Mesothelial cell of epicardium (in vitro differentiated cells): ENCODE measurements at places on chromosomes 2 and 18.

- no peak overlapping the region for H3K4me3 ChIP-seq
- no peaks in the 10 kb centered on the region for H3K4me1 ChIP-seq
- no peak overlapping the region for H3K27ac ChIP-seq
- no peaks in the 10 kb centered on the region for H3K36me3 ChIP-seq
- H3K27me3 ChIP-seq = peaks cover 2% of the 10 kb centered on the region
- no peak for DNase-seq
Measured at GRCh38 chr2:229235131-229235914, 35.8 kb downstream of the PID1 start.

GRCh38 chr2:85873679-85874078, 15.1 kb downstream of the ST3GAL5 start:
- H3K4me3 ChIP-seq = no peak overlapping the region
- DNase-seq = no peak
- no peak overlapping the region for H3K27ac ChIP-seq
- peaks cover 2% of the 10 kb centered on the region for H3K36me3 ChIP-seq
- peaks cover 19% of the 10 kb centered on the region for H3K4me1 ChIP-seq

GRCh38 chr18:35343488-35343935, 708 bp downstream of the ZNF24 start:
- peak overlapping the region; percentile 97 for H3K4me3 ChIP-seq
- no peak for DNase-seq
- H3K36me3 ChIP-seq = peaks cover 9% of the 10 kb centered on the region
- H3K4me1 ChIP-seq = peaks cover 25% of the 10 kb centered on the region
- H3K27ac ChIP-seq = peak overlapping the region; percentile 95

- peaks cover 12% of the 10 kb centered on the region for H3K27me3 ChIP-seq
- H3K4me3 ChIP-seq = no peak overlapping the region
- no peaks in the 10 kb centered on the region for H3K36me3 ChIP-seq
Measured at GRCh38 chr2:133953524-133953923, 300.3 kb upstream of the MGAT5 start.

DNA sequence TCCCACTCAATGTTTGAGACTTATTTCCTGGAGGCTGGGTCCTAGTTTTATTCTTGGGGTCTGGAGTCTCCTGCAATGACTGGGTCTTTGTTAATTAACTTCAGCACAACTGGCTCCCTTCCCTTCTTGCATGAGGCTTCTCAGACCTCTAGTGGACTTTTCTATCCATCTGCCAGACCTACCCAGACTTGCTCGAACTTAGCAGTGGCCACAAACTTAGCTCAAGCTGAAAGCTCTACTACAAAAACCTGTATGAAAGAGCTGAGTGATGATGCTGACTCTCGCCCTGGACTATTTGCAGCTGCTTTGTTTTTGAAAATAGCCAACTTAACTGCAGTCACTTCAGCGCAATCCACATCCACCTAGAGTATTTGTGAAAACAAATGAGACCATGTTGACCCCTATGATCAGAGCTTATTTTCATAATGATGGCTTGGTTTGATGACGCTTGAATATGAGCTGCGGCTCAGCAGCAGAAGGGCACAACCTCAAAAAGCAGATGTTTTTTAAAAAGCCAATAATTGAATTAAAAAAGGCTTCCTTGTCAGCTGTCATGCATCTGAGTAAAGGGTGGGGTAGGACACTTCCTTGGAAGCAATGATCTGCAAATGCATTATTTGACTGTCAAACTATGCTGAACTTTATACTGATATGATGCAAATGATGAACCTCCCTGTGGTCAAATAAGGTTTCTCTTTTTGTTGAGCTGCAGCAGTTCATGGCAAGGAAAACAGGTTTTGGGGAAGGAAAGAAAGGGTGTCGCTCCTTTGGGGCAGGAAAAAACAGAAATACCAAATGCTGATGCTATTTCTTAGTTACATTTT, 10.6 kb upstream of the ANXA4 start:
- H3K4me3 ChIP-seq = no peak overlapping the region
- H3K4me1 ChIP-seq = no peaks in the 10 kb centered on the region
- H3K36me3 ChIP-seq = no peaks in the 10 kb centered on the region

GRCh38 chr2:132667706-132668105, 2.3 kb downstream of the LYPD1 start:
- H3K36me3 ChIP-seq = peaks cover 1% of the 10 kb centered on the region
- no peak overlapping the region for H3K27ac ChIP-seq
- H3K4me1 ChIP-seq = peaks cover 32% of the 10 kb centered on the region
- H3K27me3 ChIP-seq = peaks cover 74% of the 10 kb centered on the region
- no peak for DNase-seq

- H3K36me3 ChIP-seq = no peaks in the 10 kb centered on the region
- DNase-seq = no peak
- peaks cover 33% of the 10 kb centered on the region for H3K27me3 ChIP-seq
- no peak overlapping the region for H3K4me3 ChIP-seq
Measured at GRCh38 chr2:19669559-19669958, 232.2 kb downstream of the TTC32 start.

- peaks cover 32% of the 10 kb centered on the region for H3K36me3 ChIP-seq
- no peaks in the 10 kb centered on the region for H3K27me3 ChIP-seq
- no peak overlapping the region for H3K4me3 ChIP-seq
- H3K27ac ChIP-seq = peak overlapping the region; percentile 72
- peaks cover 15% of the 10 kb centered on the region for H3K4me1 ChIP-seq
Measured at GRCh38 chr2:241228081-241228859, 39.8 kb downstream of the ANO7 start.

GRCh38 chr2:14256890-14257289, 375.6 kb upstream of the LRATD1 start:
- H3K27ac ChIP-seq = no peak overlapping the region
- no peaks in the 10 kb centered on the region for H3K4me1 ChIP-seq
- no peaks in the 10 kb centered on the region for H3K27me3 ChIP-seq
- H3K4me3 ChIP-seq = no peak overlapping the region
- H3K36me3 ChIP-seq = no peaks in the 10 kb centered on the region

DNA sequence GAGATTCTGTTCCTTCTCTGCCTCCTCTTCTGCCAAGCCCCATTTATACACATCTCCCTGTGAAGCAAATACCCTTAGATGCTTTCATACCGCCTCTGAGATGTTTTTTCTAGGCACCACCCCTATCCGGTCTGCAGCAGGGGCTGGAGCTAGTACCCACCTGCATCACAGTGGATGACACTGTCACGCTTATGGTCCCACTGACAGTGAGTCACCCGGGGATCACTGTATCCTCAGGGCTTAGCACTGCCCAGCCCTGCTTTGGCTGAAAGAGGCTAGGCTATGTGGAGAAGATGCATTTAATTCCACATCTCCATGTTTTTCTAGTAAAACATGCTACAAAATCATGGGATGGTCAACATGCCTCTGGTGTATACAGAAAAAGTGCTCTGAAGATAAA, 9.9 kb downstream of the FABP1 start:
- H3K4me3 ChIP-seq = no peak overlapping the region
- peaks cover 45% of the 10 kb centered on the region for H3K27me3 ChIP-seq
- no peak overlapping the region for H3K27ac ChIP-seq
- DNase-seq = no peak
- H3K36me3 ChIP-seq = no peaks in the 10 kb centered on the region

- no peak for DNase-seq
- no peaks in the 10 kb centered on the region for H3K36me3 ChIP-seq
- H3K27me3 ChIP-seq = no peaks in the 10 kb centered on the region
Measured at GRCh38 chr18:33839452-33840211, 261.6 kb downstream of the ASXL3 start.

GRCh38 chr2:197033222-197033621, 106.7 kb upstream of the PGAP1 start:
- H3K36me3 ChIP-seq = no peaks in the 10 kb centered on the region
- no peak overlapping the region for H3K4me3 ChIP-seq
- peaks cover 2% of the 10 kb centered on the region for H3K4me1 ChIP-seq
- no peaks in the 10 kb centered on the region for H3K27me3 ChIP-seq

- no peak for DNase-seq
- H3K27me3 ChIP-seq = no peaks in the 10 kb centered on the region
- H3K4me3 ChIP-seq = no peak overlapping the region
- H3K4me1 ChIP-seq = peaks cover 40% of the 10 kb centered on the region
- peaks cover 5% of the 10 kb centered on the region for H3K36me3 ChIP-seq
- peak overlapping the region; percentile 88 for H3K27ac ChIP-seq
Measured at GRCh38 chr18:48898521-48898920, 52.2 kb downstream of the SMAD7 start.

DNA sequence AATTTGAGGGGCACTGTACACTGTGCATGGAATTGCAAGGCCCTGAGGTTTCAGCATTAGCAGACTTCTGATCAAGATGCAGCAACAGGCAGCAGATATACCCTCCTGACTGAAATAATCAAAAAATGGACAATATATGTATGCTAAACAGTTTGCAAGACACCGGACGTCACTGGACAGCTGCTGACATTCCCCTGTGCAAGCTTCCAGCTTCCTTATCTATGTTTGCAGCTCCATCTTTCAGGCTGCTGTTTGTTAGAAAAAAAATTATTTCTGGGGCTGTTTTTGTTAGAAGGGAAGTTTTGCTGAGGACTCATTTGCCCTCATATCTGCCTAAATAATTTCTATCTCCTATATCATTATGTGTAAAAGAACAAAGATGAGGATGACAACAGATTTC, 179.5 kb upstream of the BCL2L11 start:
- no peaks in the 10 kb centered on the region for H3K36me3 ChIP-seq
- H3K27ac ChIP-seq = no peak overlapping the region
- peaks cover 9% of the 10 kb centered on the region for H3K4me1 ChIP-seq
- no peaks in the 10 kb centered on the region for H3K27me3 ChIP-seq
- DNase-seq = no peak

GRCh38 chr18:28459587-28459986, 282.7 kb upstream of the CDH2 start:
- DNase-seq = no peak
- no peaks in the 10 kb centered on the region for H3K4me1 ChIP-seq
- no peak overlapping the region for H3K27ac ChIP-seq
- H3K27me3 ChIP-seq = no peaks in the 10 kb centered on the region
- H3K4me3 ChIP-seq = no peak overlapping the region

GRCh38 chr2:185187421-185187820, 551.2 kb upstream of the FSIP2 start:
- no peaks in the 10 kb centered on the region for H3K4me1 ChIP-seq
- no peaks in the 10 kb centered on the region for H3K27me3 ChIP-seq
- H3K36me3 ChIP-seq = no peaks in the 10 kb centered on the region
- no peak overlapping the region for H3K27ac ChIP-seq
- DNase-seq = no peak
- H3K4me3 ChIP-seq = no peak overlapping the region

DNA sequence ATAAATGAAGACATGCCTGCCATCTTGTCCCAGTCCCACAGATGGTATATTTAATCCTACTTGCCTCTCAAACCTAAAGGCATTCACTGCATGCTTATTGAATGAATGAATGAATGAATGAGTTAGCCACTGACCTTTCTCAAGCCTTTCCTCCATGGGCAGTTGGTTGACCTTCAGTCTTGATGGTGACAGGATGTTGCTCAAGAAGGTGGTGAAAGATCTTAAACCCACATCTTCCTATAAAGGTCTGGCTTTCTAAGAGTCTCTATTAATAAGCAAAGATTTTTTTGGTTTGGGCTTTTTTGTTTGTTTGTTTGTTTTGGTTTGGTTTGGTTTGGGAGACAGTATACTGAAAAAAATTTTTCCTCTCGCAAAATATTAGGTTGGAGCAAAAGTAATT, 41.7 kb downstream of the KIAA2012 start:
- no peak overlapping the region for H3K27ac ChIP-seq
- no peaks in the 10 kb centered on the region for H3K27me3 ChIP-seq
- no peak overlapping the region for H3K4me3 ChIP-seq
- no peaks in the 10 kb centered on the region for H3K36me3 ChIP-seq
- peaks cover 23% of the 10 kb centered on the region for H3K4me1 ChIP-seq

DNA sequence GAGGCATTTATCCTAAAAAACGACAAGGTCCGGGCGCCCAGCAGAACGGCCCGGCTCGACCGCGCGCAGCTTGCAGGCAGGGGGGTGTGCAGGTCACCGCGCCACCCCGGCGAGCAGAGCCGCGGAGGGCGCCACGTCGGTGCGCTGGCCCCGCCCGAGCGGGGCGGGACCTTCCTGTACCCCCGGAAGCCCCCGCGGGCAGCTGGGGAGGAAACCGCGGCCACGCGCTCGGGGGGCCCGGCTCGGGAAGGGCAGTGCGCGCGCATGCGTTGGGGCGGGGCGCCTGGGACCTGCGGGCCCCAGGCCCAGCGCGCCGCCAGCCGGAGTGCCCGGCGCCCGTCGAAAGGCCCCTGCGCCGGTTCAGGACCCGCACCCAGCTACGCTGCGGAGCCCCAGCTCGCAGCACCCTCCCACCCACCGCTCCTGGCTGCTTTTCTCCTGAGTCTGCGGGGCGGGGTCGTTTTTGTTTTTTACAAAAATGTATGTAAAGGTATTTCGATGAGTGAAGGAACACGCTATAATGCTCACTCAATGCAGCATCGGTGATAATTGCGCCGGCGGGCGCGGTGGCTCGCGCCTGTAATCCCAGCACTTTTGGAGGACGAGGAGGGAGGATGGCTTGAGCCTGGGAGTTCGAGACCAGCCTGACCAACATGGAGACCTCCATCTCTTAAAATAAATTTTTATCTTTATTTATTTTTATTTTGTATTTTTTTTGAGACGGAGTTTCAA, 47.7 kb upstream of the POMC start:
- no peaks in the 10 kb centered on the region for H3K36me3 ChIP-seq
- H3K4me3 ChIP-seq = peak overlapping the region; percentile 70
- DNase-seq = peak; percentile 84
- no peaks in the 10 kb centered on the region for H3K27me3 ChIP-seq

GRCh38 chr2:132403146-132403545, 13.5 kb upstream of the GPR39 start:
- H3K27me3 ChIP-seq = peaks cover 10% of the 10 kb centered on the region
- no peaks in the 10 kb centered on the region for H3K36me3 ChIP-seq
- H3K27ac ChIP-seq = no peak overlapping the region
- H3K4me1 ChIP-seq = no peaks in the 10 kb centered on the region
- DNase-seq = no peak
- H3K4me3 ChIP-seq = no peak overlapping the region

GRCh38 chr2:170690640-170691039, 24.5 kb upstream of the SP5 start:
- no peak overlapping the region for H3K4me3 ChIP-seq
- peaks cover 9% of the 10 kb centered on the region for H3K4me1 ChIP-seq
- DNase-seq = no peak
- H3K27me3 ChIP-seq = peaks cover 8% of the 10 kb centered on the region
- H3K36me3 ChIP-seq = no peaks in the 10 kb centered on the region
- no peak overlapping the region for H3K27ac ChIP-seq

GRCh38 chr2:214069254-214069653, 341.6 kb upstream of the VWC2L start:
- H3K27me3 ChIP-seq = no peaks in the 10 kb centered on the region
- H3K27ac ChIP-seq = no peak overlapping the region

DNA sequence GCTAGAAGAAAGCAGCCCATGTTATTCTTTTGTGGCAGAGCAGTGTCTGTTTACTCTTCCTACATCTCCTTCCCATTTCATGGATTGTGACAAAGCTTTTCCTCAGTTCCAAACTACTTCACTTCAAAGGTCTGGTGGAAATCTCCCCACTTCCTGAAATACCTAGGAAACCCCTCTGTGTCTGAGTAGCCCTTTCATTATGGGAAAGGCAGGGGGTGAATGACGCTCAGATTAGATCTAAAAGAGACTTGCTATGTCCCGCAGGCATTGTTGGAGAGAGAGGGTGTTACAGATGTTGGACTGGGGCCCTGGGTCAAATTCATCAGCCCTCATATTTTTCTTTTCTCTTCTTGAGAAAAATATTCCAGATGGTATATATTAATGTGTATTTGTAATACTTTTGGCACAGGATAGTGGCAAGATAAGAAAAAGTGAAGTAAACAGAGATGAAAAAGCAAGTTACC, 675.0 kb downstream of the IRS1 start:
- H3K27me3 ChIP-seq = no peaks in the 10 kb centered on the region
- DNase-seq = no peak
- no peaks in the 10 kb centered on the region for H3K36me3 ChIP-seq
- peak overlapping the region; percentile 89 for H3K27ac ChIP-seq
